ENCODE measurements at places on chromosomes 5 and 9. TPM values are rescaled to one million over a fixed set of nuclear protein-coding genes. Genes with fewer than 3 reads are reported as not detected.

GRCh38 chr5:109654455-109654854 is 35.3 kb upstream of the MAN2A1 start:
- DNase-seq, result no peak

- no peak for DNase-seq
Measured at GRCh38 chr9:97694769-97695168, 2.4 kb downstream of the XPA start.

DNA sequence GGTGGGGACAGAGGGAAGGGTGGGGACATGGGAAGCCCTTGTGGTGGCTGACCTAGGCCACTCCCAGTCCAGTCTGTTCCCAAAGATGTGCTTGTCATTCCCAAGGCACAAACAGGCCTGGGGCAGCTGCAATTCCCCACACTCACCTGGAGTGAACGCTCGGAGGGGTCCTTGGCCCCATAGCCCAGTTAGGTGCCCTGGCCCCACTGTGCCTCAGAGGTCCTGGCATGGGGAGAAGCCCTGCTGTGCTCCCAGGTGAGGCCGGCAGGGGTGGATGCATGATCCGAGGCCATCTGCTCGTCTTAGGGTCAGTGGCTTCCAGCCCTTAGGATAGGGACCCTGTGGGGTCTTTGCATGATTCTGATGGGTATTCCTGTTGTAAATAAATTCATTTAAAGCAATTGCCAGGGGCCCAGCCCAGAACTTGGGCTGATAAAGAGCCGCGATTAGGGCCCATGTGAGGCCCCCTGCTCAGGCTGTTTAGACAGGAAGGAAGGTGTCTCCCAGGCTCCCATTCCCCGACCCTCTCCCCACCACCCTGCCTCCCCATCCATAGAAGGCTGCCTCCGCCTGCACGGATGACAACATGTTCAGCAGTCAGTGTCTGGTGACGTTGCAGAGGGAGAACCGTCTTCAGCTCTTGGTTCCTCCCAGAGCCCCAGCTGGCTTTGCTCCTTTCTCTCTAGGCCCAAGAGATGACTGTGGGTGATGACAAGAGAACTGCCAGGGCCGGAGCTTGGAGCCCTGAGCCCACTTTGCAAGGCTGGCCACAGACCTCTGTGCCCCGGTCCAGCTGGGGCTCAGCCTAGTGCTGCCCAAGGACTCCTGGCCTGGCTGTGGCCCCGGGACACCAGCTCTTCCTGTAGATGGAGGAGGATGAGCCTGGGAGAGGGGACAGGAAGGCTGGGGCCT is 28.4 kb upstream of the IRX4 start:
- no peak for DNase-seq

TIMD4 gene
- polyA plus RNA-seq, result 0.84 TPM

- no peak for DNase-seq
Measured at GRCh38 chr5:1958211-1959010, 75.7 kb upstream of the IRX4 start.

DNA sequence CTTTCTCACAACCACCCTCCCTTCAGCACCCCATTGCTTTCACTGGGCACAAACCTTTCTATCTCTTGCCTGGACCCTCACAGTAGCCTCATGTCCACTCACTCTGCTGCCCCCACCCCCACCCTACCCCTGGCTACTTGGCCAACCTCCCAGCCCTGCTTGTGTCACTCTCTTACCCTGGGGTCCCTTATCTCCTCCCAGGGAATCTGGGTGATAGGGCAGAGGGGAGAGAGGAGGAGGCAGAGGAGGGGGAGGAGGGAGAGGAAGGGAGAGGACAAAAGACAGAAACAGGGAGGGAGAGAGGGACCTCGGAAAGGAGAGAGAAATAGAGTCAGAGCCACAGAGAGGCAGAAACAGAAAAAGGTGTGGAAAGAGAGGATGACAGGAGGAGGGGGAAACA is 25.0 kb upstream of the KIF12 start:
- DNase-seq, result no peak

GRCh38 chr5:35089334-35090314 is 41.9 kb upstream of the AGXT2 start:
- peak; percentile 67 for DNase-seq

GRCh38 chr5:154470137-154470536 is 7.9 kb downstream of the HAND1 start:
- DNase-seq, result no peak

DNA sequence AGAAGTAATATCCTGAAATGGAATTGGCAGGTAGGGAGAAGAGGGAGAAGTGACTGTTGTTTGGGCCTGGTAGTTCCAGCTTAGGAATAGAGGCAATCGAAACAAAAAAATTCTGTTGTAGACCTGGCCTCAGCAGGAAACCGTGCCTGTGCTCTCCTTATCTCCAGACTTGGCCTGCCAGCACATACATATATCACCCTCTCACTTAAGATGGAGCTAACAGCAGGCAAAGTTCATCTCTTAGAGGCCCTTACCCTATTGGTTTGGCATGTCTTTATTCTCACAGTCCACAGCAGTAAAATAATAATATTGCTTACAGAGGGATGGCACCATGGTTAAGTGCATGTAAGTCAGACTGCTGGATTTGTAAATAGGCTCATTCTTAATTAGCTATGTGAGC is 19.6 kb upstream of the TNC start:
- DNase-seq, result no peak

DNA sequence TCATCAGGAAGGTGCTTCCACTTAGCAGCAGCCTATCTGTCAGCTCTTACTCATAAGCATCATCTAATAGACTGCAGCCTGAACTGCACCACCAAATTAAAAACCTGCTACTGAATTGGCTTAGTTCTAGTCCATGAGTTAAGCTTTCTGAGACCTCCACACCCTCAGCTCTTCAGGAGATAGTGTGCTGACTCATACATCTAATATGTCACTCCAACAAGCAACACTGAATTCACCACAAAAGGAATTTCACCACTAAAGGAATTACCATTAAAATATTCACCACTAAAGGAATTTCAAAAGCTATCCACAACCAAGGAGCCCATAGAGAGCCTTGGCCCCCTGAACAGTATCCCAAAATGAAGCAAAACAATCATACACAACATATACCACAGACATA is 418.5 kb upstream of the RORB start:
- DNase-seq, result no peak

DNA sequence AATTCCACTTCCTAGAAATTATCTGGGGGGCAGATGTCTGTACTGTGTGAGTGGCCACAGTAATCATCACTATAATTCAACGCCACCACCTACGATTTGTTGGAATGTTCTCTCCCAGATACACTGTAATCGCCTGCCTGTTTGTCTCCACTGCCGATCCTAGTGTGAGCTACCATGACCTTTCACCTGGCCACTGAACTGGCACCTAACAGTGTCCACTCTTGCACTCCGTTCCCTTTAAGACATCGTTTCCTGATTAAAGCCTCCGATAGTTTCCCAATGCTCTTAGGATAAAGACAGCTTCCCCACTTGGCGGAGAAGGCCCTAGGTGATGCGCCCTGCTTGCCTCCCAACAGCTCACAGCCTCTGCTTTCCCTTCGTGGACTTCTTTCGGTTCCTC is 4.0 kb downstream of the PHYKPL start:
- DNase-seq, result no peak

CTNND2 gene
- polyA plus RNA-seq, result 1.0 TPM

DNA sequence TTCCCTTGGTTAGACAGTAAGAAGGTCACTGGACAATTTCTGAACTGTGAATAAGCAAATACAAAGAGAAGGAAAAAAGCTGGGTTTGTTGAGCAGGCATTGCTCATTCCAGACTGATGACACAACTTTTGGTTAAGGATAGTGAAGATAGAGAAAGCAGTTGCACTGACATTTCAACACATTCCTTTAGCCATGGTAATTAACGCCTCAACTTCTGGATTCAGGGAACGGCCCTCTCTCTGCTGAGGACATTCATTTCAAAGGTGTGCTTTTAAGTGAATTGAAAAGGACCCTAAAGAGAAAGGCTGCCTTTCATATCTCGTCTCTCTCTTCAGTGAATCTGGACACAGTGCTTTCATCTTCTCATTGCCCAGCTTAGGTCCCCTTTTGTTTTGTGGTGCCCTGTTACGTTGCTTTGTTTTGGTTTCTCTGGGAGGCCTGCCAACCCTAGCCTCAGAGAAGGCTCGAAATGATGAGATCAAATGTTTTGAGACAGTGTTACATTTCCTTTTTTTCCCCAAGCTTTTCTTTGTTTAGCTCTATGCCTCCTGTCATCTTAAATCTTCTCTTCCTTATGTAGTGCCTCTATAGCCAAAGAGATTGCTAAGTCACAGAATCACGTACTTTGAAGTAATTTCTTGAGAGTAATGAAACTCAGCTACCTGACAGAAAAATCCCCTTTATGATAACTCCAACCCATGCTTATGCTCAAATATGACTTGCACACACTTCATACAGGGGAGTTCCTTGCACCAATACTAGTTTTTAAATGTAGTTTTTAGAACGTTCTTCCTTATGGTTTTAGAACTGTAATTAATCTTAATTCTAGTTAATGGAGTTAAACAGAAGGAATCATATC is 94.4 kb upstream of the IFNE start:
- DNase-seq, result no peak

COQ4 gene
- 31.8 TPM for polyA plus RNA-seq

DNA sequence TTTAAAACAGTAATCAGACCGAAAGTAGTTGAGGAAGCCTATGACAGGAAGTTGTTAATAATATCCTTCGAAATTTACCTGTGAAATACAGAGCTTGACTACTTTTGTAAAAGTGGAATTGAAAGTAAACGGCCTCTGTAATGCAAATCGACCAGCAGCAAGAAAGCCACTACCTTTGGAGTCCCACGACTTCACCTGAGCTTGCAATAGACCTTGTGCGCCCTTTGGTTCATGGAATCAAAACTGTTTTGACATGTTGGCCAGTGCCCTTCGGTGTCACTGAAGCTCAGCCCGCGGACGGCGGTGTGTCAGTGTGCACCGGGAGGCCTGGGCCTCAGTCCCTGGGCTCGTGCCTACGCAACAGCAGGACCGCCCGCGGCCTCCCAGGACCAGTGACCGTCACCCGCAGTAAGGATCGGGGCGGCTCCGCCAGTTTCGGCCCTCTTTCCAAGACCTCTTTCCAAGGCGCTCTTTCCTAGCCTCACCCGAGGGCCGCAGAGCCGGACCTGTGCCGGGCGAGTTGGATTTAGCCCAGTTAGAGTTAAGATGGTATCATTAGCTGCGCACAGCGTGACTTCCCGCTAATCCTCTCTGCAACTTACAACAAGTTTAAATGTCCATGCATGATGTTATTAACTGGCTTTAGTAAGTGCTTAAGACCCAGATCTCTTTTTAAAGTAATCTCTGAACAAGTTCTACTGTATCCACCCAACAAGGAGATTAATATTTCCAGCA is 223.3 kb downstream of the MEF2C start:
- DNase-seq, result no peak

NDUFS4 gene
- polyA plus RNA-seq, result 120 TPM

DNA sequence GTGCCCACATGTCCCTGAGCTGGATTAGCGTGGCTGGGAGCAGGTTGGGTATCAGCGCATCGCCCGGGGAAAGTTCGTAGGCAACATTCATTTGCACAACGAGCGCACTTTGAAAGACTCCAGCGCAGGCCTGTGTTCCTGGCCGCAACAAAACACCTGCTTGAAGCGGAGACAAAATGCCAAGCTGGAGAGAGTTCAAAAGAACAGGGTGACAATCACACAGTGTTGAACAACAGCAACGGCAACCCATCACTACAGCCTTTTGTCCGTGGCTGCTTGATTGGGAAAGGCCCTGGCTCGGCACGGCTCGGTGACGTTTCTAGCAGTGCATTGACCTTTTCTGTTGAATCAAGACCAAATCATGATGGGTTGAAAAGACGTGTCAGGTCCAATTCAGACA is 336.3 kb downstream of the IRX1 start:
- no peak for DNase-seq

NSG2 gene
- polyA plus RNA-seq, result not detected

GRCh38 chr9:137671721-137672120 is 52.9 kb downstream of the EHMT1 start:
- no peak for DNase-seq

PRR16 gene
- polyA plus RNA-seq, result 16.9 TPM

DNA sequence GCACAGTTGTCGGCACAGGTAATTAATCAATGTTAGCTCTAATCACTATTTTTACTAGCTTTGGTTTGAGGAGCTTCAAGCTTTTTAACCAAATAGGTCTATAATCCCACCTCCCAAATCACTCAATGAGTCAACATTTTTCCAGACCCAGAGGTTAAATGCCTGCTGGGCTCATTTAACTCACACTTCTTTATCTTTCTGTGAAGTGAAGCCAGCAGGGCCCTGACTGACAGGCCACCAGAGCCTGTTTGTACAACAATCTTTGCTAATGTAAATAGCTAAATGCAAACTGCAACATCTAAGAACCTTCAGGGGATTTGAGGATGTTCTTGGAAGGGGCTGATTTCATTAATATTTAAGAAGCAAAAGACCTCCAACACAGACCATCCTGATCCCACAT is 98.4 kb upstream of the NREP start:
- no peak for DNase-seq

- DNase-seq, result peak; percentile 93
Measured at GRCh38 chr9:136267261-136268111, 21.9 kb upstream of the QSOX2 start.

GRCh38 chr5:64838803-64839202 is 70.1 kb downstream of the CWC27 start:
- no peak for DNase-seq

LRRTM2 gene
- polyA plus RNA-seq, result 0.56 TPM

FBP2 gene
- 93.6 TPM for polyA plus RNA-seq

DNA sequence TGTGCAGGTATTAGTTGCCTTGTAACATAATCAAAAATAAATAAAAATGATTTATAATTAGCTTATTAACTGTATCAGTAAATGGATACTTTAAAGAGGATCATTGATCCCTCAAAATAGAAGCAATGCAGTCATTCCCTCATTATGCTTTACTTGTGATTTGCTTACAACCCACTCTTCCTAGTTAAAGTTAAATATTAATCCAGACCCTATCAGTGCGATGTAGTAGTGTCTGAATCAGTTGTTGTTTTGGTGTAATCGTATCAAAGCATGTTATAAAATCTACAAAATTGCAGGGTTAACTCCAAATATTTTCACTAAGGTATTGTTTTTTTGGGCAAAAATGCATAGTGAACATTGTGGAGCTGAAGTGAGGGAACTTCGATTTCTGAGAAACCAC is 17.6 kb downstream of the TENT4A start:
- no peak for DNase-seq

GRCh38 chr9:16258708-16259107 is 611.8 kb downstream of the BNC2 start:
- DNase-seq, result no peak

- DNase-seq, result peak; percentile 69
Measured at GRCh38 chr5:122933956-122934355, 88.5 kb downstream of the SNX24 start.

- peak; percentile 65 for DNase-seq
Measured at GRCh38 chr5:31048282-31049270, 144.9 kb upstream of the CDH6 start.

- DNase-seq, result no peak
Measured at GRCh38 chr9:101381833-101382342, 2.9 kb downstream of the BAAT start.

- DNase-seq, result peak; percentile 74
Measured at GRCh38 chr9:131410044-131410491, 16.2 kb downstream of the PRRC2B start.

PCDHA2 gene
- 0.09 TPM for polyA plus RNA-seq

GRCh38 chr5:67166460-67167285 is 29.9 kb downstream of the CD180 start:
- DNase-seq, result no peak

RC3H2 gene
- 30.3 TPM for polyA plus RNA-seq

- no peak for DNase-seq
Measured at GRCh38 chr9:89493181-89493580, 4.7 kb downstream of the SEMA4D start.

Measured in muscle of leg (tissue), 16 donors.